ENCODE measurements at places on chromosomes 5 and 9. TPM values are rescaled to one million over a fixed set of nuclear protein-coding genes. Genes with fewer than 3 reads are reported as not detected.

EDIL3 gene
- 29.4 TPM for total RNA-seq

SLCO6A1 gene
- not detected for total RNA-seq

PCDHGB2 gene
- 10.2 TPM for total RNA-seq

SLC6A7 gene
- total RNA-seq = not detected

SHOC1 gene
- not detected for total RNA-seq

CDK5RAP2 gene
- 80.6 TPM for total RNA-seq

SLC36A3 gene
- not detected for total RNA-seq
